Hematopoietic multipotent progenitor cell (in vitro differentiated cells): ENCODE measurements at places on chromosomes 5 and 9.

GRCh38 chr5:169070413-169070812 is 230.5 kb downstream of the SLIT3 start:
- DNase-seq: no peak

DNA sequence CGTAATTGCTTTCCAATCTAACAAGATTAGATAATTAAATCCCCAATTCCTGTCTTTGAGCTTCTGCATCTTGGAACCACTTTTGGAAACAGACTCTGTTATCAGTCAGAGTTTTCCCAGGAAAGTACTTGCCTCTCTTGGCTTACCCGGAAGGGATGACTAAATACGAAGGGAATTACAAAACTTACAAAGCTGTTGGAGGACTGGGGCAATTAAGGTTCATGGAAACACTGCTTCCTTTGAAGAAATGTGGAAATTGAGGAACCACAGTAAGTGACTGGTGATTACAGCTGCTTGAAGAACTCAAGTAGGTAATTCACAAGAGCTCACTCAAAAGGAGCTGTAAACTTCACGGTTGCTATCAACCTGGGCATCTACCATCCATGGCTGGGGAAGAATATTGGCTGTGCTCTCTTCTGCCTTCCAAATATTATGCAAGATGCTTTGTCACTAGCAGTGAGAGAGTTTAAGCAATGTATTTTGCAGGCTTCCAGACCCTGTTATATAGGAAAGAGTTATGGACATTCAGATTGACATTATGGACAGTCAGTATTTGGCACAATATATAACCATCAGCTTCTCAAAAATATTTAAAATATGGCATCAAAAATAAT is 104.6 kb upstream of the MAN2A1 start:
- DNase-seq: no peak

- DNase-seq: no peak
These were observed 69.0 kb upstream of the TNFAIP8 start for GRCh38 chr5:119286511-119287488.

- no peak for DNase-seq
These were observed 80.7 kb upstream of the TNFAIP8 start for GRCh38 chr5:119275146-119275545.

GRCh38 chr5:150149618-150150017 is 6.0 kb downstream of the PDGFRB start:
- no peak for DNase-seq

DNA sequence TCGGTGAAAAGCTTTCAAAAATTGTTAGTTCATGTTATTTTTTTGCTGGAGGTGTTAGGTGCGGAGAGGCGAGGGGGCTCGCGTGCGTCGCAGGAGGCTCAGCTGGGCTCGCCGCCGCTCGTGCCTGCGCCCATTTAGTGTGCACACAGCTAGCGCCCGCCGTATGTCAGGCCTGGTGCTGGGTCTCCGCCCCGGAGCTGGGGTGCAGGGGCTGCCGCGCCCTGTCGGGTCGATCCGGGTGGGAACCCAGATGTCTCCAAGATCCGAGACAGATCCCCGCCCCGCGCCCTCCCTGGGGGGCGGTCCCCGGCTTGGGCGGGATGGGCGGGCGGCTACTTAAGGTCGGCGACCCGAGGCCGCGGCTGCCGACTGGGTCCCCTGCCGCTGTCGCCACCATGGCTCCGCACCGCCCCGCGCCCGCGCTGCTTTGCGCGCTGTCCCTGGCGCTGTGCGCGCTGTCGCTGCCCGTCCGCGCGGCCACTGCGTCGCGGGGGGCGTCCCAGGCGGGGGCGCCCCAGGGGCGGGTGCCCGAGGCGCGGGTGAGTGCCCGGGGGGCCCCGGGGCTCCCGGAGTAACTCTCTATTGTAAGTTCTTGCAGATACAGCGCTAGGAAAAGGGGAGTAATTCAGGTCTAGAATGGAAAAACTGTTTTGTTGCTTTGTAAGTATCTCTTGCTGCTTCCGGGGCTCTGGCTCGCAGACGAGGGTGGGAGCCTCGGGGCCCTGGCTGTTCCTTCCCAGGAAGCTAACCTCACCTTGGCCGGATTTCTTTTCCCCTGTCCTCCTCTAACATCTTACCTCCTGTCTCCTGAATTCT is 31.7 kb downstream of the GSN start:
- no peak for DNase-seq

- peak; percentile 9 for DNase-seq
These were observed 492 bp upstream of the FAM169A start for GRCh38 chr5:74866596-74867162.

- DNase-seq: no peak
These were observed 74.8 kb upstream of the TGFBR1 start for GRCh38 chr9:99030092-99030511.

DNA sequence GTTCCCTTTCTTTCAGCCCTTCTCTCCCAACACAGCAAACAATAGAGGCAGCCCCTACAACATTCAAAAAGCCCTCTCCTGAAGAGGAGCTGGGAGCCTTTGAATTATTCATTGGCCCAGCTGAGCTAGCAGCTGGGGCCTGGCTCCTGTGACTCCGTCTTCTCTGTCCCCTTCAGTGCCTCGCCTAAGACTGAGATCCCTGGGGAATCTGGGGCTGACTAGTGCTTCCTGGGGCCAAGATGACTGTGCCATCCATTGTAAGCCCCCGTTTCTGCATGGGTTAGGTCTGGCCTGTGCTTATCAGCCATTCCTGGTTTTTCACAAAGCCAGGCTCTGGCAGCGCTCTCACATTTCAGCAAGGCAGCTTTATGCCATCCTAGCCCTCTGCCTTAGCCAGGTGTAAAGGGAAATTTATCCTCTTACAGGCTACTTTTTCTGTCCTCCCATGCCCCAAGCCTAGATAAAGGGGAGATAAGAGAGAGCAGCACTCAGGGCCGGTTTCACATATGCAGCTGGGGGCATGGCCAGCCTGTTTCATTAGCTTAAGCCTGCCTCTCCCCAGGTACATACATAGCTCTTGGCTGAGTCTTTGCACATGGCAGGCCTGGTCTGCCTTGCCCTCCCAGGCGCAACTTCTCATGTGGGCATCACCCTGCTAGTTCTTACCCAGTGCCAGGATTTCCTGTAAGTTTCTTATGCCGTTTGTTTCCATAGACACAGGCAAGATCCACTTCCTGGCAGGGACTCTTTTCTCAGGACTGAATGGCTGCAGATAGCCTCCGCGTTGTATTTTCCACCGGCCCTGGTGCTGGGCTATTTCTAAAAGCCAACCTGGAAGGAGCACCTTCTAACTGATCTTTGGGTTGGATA is 15.8 kb downstream of the PTPA start:
- DNase-seq: no peak

DNA sequence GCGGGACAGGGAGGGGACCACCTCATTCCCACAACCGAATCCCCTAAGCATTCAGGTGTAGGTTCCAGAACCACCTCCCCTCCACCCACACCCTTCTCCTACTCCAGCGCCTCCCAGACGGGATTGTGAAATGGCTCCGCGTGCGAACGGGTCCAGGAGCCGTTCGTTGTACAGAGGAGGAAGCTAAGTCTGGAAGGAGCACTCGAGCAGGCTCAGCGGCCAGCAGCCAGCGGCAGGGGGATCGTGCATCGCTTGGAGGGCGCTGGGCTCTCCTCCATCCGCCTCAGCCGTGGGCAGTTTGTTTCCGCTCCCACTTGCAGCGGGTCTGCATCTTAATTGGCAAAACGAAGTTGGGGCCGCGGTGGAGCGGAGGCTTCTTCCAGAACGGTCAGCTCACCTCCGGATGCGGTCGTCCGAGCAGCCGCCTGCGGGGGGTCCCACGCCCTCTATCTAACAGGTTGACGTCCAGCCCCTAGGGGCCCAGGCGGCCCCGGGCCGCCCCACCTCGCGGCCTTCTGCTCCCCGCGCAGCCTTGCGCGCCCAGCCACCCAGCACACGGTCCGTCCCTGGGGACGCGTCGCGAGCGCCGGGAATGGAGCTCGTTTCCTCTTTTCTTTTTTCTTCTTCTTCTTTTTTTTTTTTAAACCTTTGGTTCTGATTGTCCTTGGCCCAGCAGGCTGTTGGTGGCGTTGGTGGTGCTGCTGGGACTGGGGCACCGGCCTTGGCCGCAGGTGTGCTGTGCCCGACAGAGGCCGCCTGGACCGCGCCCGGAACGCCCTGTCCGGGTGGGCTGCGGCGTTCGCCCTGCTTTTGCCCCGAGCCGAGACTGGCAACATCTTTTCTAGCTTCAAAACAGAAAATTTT is 3.9 kb upstream of the BARX1 start:
- DNase-seq: no peak

- no peak for DNase-seq
These were observed 38.8 kb upstream of the ZNF618 start for GRCh38 chr9:113837334-113837733.

DNA sequence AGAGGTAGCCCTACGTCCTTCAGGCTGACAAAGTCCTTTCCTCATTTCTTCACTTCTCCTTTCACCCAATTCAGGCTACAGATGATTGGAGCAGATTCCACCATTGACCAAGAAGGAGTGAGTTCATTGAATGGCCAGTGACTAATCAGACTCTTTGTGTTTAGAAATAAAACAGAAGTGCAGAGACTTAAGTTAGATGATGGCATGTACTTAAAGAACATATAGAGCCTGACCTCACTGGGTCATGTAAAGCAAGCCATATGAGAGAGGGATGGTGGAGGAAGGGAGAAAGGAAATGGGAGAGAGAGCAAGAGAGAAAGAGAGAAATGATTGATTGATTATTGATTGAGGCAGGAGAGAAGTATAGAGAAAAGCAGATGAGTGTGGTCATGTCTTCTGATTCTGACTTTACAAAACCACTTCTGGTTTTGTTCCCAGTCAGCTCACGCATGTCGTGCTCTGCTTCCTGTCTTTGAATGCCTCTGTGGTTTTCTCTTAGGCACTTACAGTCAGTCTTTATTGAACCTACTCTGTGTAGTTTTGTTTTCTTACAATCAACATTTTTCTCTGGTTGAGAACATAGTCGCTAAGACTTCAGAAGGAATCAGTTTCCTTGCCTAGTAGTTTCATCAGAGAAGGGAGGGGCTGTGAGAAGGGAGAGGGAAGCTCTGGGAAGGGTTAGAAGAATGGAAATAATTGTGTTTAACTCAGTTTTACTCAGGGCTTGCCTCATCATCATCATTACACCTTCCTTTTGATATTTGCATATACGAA is 149.2 kb upstream of the KLF9 start:
- peak; percentile 83 for DNase-seq

DNA sequence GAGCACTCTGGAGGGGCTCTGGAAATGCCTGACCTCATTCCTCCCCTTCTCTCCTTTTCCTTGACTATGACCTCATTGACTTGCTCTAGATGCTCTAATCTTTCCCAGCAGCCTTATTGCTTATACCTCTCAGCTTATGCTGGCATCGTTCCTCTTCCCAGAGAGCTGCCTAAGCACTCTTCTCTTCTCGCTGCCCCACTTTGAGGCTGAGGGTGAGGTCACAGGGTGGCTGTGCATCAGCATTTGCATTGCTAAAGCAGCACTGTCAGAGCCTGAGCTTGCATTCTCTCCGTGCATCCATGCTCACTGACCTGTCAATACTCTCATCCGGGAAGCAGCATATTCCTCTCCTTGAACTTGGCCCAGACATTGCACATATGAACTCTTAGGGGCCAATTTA is 96.4 kb upstream of the NTRK2 start:
- DNase-seq: no peak

DNA sequence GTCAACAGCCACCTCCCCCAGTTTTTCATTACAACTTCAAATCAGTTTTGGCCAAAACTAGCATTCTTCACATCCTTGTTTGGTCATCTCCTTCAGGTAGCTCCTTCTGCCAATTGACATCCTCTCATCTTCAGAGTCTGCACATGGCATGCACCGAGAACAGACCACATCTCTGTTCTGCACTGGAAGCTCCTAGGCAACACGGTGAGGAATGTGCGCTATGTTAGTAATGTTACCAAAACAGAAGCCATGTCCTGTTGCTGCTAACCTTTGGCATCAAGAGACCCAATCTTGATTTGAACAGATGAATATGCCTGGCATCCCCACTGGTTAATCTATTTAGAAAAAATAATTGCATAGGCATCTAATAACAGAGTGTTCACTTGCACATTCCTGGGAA is 5.1 kb upstream of the HK3 start:
- no peak for DNase-seq

DNA sequence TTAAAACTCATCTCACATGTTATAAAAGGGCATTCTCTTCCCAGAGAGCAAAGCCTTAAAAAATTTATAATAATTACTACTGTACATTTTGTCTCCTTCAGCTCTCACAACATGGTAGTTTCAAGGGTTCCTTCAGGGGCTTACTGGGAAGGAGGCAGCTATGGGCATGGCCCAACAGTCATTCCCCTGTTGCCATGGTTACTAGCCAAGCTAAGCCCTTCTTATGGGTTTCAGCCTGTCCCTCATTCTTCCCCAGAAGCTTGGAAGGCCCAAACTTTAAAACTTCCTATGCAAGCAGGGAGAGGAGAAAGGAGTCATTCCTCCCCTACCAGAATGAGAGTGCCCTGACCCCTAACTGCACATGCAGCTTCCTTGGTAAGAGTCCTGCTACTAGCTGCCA is 82.2 kb upstream of the CNTLN start:
- no peak for DNase-seq

DNA sequence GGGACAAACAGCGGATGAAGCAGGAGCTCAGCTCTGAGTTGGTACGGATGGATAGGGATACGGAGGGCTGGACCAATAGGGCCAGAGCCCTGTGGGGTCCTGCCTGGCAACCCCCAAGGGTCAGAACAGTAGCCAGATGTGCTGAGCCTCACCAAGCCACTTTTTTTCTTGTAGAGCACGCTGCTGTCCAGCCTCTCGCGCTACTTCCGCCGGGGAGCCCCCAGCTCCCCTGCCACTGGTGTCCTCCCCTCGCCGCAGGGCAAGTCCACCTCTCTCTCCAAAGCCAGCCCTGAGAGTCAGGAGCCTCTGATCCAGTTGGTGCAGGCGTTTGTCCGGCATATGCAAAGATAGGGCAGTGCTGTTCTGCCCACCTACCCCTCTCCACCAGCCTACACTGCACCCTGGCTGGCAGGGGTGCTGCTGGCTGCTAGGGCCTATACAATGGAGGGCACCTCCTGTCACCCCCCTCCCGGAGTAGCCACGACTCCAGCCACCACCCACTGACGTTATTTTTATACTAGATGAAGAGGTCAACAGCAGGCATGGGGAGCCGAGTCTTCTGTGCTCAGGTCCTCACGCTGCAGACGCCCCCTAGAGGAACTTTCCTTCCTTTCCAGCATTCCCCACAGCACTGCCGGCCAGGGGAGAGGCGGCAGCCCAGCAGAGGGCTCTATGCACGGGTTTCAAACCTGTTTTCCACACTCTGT is 21.6 kb downstream of the SH3GLB2 start:
- peak; percentile 74 for DNase-seq

GRCh38 chr9:86407022-86407421 is 52.8 kb upstream of the TUT7 start:
- no peak for DNase-seq

GRCh38 chr5:140345919-140346347 is 470 bp downstream of the HBEGF start:
- DNase-seq: peak; percentile 38
